ENCODE measurements at places on chromosomes 6 and 20.
A peak's percentile ranks its signal among the peaks of the same experiment; 100 is the strongest.

DNA sequence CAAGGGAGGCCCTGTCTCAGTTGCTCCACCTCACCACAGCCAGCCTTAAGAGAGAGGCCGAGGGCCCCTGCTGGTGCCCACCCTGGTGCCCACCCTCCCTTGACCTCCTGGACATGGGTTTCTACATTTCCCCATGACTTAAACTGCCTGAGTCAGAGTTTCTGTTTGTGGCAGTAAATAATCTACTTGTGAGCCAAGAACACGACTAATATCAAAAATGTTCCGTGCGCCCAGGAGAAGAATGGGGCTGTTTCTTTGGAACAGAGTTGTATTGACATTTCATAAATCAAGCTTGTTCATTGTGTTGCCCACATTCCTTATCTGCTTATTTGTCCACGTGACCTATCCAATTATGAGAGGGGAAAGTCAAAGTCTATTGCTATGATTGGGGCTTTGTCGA is 143.5 kb downstream of the ANKRD60 start:
- DNase-seq = peak; percentile 47

DNA sequence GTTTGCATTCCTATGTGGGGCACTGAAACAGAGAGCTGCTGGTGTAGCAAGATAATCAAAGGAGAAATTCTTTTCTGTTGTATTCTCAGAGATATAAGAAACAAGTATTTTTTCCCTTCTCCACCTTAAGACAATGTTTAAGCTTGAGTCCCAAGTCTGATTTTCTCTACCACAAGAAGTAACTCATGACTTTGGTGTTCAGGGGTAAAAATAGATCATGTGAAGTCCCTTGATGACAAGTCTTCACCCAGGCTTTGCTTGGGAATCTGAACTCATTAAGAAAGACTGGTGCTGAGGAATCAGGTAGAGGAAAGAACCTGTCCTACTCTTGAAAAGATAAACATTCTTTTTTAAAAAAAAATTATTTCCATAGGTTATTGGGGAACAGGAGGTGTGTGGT is 205.6 kb downstream of the ALDH8A1 start:
- no peak for DNase-seq

GRCh38 chr6:166203003-166203640 is 35.5 kb upstream of the TBXT start:
- no peak for DNase-seq

DNA sequence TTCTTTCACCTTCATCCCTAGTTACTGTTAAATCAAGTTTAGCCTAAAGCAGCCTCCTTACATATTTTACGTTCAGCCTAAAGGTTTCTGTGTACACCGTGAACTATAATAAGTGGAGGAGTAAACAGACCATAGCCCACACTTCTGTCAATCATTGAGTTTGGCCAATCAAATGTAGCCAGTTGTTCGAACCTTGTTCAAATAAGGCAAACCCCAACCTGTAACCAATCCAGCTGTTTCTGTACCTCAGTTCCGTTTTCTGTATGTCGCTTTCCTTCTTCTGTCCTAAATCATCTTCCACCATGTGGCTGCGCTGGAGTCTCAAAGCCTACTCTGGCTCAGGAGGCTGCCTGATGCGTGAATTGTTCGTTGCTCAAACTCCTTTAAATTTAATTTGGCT is 1.8 kb upstream of the FBXO30 start:
- DNase-seq = peak; percentile 11
